Stimulated activated CD8-positive, alpha-beta memory T cell treated with anti-CD3 and anti-CD28 coated beads, Interleukin-4, amount 100 ng/mL, for 1 hour (primary cell): ENCODE measurements at places on chromosomes 13 and 19.

DNA sequence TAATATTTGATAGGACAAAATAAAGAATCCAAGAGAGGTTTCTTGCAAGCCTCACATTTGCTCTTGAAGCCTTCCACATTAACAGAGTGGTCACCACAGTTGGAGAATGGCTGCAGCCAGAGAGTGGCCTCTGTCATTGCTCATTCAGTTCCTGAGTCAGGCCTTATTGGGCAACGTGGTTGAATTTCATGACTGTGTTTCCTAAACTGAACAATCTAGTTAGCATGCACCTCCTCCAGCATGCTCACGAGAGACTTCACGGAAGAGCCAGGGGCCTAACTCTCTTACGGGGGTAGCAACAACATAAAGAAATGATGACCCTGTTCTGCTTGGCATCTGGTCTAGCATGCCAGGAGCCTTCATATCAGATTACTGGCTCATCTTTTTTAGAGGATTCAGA is 9.6 kb upstream of the UBL3 start:
- no peak for DNase-seq

DNA sequence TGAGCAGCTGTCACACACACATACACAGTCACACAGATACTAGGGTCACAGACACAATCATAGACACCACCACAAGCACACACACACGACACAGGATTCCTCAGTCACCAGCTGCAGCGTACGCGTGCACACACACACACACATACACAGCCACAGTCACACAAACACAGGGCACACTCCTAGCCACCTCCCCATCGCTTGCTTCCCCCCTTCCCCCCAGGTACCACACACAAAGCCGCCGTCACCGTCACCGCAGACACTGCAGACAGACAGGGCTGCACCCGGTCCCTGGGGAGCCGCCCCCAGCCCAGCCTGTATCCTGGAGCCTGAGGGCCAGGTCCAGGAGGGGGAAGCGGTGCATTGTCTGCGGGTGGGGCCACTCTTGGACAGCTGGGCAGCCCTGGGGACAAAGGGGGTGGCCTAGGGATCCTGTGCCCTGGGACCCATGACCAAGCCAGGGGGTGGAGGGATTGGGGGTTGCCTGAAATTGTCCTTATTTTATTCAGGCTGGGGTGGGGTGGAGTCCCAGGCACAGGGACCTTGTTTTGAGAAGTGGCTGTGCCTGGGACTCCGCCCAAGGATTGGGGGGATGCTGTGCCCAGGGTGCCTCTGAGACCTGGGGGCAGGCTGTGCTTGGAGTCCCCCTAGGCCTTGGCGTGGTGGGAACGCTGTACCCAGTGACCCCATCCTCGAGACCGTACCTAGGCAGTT is 957 bp downstream of the NUMBL start:
- no peak for DNase-seq

- no peak for DNase-seq
Observed at GRCh38 chr13:20714161-20714560, 10.7 kb downstream of the IL17D start.

- no peak for DNase-seq
Observed at GRCh38 chr19:41870401-41870873, 6.6 kb upstream of the CD79A start.

- no peak for DNase-seq
Observed at GRCh38 chr13:21948769-21949474, 278.0 kb downstream of the FGF9 start.

- DNase-seq: no peak
Observed at GRCh38 chr13:66344805-66345517, 885.2 kb downstream of the PCDH9 start.

GRCh38 chr19:33100894-33101644 is 20.1 kb downstream of the GPATCH1 start:
- DNase-seq: no peak

DNA sequence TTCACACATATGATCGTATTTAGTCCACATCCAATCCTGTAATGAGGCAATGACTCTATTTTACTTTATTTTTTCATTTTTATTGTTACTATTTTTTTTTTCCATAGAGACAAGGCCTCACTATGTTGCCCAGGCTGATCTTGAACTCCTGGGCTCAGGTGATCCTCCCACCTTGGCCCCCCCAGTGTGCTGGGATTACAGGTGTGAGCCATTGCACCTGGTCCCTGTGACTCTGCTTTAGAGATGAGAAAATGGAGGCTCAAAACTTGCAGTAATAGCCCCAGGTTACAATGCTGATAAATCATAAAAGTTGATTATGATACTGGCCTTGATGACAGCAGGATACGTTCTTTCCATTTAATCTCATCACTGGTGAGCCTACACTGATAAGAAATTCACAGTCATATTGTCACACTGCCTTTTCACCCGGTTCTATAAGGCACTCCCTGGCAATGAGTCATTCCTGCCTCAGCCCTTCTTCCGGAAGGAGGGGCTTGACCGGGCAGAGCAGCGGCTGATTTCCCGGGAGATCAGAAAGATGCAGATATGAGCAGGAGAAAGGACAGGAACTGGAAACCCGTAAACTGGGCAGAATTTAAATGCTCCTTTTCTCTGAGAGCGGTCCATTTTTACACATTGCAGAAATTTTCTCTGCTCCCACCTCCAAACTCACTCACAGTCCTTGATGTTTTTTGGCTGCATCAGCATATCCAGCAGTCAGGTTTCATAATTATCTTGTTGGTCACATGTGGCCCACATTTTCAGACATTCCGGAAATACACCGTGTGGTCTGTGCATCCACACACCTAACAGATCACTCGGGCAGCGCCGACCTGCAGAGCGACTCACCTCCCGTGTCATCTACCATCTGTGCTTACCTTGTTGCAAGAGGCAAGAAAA is 616.4 kb downstream of the EFNB2 start:
- DNase-seq: no peak

DNA sequence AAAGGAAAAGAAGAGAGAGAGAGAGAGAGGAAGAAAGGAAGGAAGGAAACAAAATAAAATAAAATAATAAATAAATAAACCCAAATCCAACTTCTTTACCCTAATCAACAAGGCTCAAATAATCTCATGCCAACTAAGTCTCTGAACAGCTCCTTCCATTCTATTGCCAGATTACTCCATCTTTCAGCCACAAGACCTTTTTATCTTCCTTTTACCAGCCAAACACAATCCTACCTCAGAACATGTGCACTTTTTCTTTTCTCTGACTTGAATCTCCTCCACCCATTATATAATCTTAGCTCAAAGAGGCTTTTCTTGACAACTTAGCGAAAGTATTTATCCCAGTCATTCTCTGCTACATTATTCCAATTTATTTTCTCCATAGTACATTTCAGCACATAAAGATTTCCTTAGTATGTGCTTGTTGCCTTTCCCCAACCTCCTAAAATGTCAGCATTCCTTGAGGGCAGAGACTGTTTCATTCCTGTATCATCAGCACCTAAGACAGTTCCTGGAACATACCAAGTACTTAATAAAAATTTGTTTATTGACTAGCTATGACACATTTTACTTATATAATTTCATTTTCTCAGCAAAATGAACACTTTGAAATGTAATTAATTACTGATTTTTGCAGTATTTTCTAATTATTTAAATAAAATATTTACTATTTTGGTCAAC is 33.5 kb upstream of the USPL1 start:
- DNase-seq: no peak

GRCh38 chr19:44813070-44813840 is 4.4 kb downstream of the BCAM start:
- no peak for DNase-seq

GRCh38 chr13:94556621-94557020 is 39.3 kb downstream of the TGDS start:
- no peak for DNase-seq

DNA sequence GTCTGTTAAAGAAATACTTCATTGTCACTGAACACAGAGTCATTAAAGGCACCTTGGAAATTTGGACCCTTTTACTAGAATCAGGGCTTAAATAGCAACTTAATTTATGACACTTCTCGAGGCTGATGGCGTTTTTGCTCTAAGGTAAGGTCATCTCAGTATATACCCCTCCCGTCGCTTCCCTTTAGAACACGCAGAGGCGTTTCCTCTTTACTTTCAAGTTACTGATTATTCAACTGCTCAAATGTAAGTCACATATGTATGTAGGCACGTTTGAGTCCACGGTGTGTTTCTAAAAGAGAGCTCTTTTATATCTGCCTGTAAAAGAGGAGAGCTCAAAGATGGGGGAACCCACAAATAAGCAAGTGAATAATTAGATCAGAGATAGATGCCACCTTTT is 181.5 kb downstream of the TSHZ3 start:
- no peak for DNase-seq

DNA sequence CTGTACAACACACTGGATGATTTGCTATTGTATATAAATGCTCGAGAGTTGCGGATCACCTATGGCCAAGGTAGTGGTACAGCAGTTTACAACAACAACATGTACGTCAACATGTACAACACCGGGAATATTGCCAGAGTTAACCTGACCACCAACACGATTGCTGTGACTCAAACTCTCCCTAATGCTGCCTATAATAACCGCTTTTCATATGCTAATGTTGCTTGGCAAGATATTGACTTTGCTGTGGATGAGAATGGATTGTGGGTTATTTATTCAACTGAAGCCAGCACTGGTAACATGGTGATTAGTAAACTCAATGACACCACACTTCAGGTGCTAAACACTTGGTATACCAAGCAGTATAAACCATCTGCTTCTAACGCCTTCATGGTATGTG is 21.5 kb downstream of the OLFM4 start:
- no peak for DNase-seq

DNA sequence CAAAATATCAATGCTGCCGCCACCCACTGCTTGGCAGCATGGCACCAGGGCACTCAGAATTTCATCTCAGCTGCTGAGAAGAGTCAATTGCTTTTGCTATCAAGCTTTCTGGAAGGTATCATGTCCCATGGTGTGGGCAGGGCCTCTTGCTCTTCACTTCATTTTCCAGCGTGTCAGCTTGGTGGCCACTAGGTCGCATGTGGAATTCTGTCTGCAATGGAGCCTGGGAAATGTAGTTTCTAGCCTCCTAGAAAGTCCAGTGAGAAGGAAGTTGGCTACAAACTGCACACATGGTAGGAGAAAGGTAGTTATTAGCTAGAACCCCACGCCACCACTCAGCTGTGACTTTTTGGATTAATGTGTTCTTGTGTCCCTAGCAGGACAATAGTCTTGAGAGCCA is 105.3 kb downstream of the MYO16 start:
- DNase-seq: no peak

DNA sequence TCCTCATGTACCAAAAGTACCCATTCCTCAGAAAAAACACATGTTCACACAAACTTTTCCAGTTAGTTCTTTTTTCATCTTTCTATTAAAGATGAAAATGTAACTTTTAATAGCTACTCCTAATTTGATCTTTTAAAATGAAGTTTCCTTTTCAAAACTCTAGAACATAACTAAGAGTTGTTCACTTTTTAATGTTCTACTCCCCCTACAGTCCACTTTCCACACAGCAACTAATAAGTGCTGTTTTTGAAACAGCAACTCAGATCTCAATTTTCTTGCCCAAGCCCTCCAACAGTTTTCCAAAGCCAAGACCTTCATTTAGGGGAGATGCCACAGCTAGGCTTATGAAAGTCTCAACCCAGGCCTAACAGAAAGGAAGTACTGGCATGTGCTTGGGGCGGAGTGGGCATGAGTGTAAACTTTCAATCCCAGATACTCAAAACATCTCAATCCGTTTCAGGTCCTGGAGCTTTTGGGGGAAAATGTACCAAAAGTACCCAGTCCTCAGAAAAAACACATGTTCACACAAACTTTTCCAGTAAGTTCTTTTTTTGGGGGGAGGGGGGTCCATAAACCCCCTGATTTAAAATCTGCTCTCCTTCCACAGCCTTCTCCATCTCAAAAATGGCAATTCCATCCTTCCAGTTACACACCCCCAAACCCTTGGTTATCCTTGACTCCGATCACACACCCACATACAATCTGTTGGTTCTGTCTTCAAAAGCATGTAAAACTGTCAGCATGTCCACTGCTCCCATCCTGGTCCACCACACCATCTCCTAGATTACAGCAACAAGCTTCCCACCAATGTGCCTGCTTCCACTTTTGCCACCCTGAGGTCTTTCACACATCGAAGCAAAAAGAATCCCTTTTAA is 2.0 kb downstream of the FBL start:
- DNase-seq: no peak

- no peak for DNase-seq
Observed at GRCh38 chr13:67664502-67664901, 434.4 kb upstream of the PCDH9 start.

DNA sequence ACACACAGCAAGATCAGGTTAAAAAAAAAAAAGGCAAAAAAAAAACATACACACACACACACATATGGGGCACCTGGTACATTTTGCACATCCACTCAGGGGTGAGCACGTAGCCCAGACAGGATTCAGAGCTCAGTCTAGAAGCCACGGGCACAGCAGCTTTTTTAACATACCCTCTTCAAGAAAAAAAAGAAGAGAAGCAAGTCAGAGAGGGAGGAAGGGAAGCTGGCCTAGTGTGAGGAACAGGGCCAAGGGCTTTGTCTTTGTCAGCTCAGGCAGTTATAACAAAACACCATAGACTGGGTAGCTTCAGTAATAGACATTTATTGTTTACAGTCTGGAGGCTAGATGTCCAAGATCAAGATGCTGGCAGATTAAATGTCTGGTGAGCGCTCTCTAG is 2.3 kb upstream of the TPM4 start:
- DNase-seq: no peak

DNA sequence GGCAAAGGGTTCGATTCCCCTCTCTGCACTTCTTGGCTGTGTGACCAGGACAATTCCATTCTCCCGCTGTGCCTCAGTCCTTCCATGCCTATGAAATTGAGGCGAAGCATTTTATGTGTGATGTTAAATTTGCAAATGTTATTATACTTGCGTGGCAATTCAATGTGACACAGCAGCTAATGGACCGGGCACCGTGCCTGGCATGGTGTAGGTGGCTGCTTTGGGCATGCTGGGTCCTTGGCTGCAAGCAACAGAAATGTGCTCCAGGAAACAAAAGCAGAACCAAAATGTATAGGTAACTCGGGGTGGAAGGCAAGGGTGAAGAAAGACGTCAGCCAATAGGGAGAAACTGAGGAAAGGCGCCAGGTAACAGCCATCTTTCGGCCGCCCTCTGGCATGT is 37.1 kb downstream of the TINCR start:
- DNase-seq: no peak

DNA sequence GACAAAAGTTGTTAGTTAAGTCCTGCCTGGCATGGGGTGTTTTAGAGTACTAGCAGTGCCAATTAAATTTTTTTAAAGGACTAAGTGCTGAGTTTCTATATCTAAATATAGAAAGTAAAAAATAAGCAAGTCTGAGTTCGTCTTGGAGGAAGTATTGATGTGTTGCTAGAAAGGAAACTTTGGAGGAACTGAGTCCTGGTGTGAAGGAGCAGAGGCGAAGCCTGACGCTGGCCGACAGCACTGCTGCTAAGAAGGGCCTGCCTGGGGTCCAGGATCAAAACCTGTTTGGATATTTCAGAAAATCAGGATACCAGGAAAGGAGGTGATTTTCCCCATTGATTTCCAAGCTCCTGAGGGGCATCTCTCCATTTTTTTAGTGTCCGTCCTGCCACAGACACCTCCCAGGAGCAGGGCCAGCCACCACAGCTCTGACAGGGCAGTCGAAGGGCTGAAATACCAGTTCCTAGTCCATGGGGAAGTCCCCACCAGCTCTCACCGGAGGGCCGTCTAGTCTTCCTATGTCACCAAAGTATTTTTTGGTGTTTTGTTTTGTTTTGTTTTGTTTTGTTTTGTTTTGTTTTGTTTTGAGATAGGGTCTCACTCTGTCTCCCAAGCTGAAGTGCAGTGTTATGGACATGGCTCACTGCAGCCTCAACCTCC is 38.2 kb upstream of the NPAS1 start:
- no peak for DNase-seq
